Stimulated activated naive CD8-positive, alpha-beta T cell treated with anti-CD3 and anti-CD28 coated beads, Interleukin-15, Interleukin-2, amounts not matched to agents 100 U/mL and 50 U/mL, for 24 hours (primary cell): ENCODE measurements at places on chromosomes 1 and 21.

- DNase-seq, result no peak
Observed at GRCh38 chr1:68801440-68801839, 304.6 kb upstream of the DEPDC1 start.

- DNase-seq, result peak; percentile 78
Observed at GRCh38 chr1:109397581-109398342, at the start of gene SORT1. Gene SORT1 (minus strand): TSS chr1:109397918. CDS start chr1:109397892, 26 bp downstream.

DNA sequence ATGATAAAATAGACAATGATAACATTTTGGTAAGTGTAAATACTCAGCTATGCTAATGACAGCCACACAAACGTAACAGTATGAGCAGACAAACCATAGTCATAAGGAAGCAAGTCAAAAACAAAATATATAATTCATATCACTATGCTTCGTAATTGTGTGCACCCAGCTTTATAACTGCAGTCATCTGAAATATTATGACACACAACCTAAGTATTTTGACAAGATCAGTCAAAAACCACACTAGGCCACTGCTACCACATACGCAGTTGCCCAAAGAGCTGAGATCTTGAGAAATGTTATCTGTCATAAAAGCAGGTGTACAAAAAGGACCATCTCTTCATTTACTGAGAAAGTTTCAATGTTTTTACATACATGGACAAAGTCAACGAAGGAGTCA is 26.0 kb downstream of the RNASEL start:
- DNase-seq, result no peak

DNA sequence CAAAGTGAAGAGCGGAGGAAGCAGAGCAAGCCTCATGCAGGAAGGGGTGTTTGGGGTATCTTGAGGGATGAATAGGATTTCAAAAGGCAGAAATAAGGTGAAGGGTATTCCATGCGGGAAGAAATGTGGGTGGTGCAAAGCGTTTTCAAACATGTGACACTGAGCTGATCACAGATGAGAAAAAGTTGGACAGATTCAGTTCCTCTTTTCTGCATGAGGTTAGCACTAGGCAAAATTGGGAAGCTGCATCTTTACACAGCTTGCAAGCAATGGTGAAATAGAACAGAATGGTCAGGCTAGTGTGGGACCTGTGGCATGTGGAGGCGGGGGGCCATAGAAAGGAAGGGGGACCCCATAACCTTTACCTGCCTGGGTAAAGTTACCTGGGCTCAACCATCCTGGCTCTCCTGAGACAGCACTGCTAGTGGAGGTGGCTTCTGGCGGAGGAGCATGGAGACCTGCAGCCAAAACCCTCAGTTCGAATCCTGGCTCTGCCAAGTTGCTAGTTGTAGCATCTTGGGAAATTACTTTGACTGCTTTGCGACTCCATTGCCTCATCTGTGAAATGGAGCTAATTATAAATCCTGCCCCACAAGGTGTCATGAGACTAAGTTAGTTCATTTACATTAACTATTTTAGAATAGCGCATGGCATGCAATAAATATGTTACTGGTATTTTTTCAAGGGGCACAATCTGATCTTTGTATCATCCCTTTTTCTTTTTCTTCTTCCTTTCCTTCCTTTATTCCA is 16.4 kb downstream of the KCNA10 start:
- DNase-seq, result no peak

- peak; percentile 26 for DNase-seq
Observed at GRCh38 chr1:232880354-232880753, 70.1 kb upstream of the NTPCR start.

GRCh38 chr1:32242341-32242851 is 4.6 kb upstream of the FAM167B start:
- no peak for DNase-seq

DNA sequence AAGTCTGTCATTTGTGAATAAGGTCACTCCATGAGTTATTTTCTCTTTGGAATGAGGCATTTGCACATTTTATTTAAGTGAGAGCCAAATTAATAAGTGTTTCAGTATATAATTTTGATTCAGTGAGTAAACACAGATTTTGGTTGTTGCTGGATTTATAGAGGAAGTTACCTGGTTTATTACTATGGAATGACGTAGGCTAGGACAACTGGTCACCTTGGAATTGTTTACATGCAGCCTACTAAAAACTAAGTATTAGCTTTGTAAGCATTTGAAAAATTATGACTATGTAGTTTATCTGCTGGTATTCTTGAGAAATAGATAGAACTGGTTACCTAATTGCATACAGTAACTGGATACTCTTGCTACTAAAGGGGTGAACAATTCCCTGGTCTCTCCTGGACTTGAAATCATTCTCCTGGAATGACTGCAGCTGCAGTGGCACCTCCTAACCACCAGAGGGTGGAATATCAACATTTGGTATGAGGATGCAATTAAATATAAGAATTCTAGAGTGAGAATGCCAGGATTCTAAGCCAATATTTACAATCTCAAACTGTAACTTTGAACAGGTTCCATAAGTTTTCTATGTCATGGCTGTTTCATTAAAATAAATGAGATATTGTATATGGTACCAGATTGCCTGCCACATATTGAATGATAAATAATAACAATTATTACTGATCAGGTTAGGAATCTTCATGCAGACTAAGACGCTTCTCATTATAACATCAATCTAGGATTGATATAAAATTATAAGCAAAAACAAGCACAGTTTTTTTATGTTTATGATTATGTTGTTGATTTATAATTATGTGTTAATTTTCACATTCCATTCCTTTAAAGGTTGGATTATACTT is 3.5 kb upstream of the KRTAP27-1 start:
- DNase-seq, result peak; percentile 23

DNA sequence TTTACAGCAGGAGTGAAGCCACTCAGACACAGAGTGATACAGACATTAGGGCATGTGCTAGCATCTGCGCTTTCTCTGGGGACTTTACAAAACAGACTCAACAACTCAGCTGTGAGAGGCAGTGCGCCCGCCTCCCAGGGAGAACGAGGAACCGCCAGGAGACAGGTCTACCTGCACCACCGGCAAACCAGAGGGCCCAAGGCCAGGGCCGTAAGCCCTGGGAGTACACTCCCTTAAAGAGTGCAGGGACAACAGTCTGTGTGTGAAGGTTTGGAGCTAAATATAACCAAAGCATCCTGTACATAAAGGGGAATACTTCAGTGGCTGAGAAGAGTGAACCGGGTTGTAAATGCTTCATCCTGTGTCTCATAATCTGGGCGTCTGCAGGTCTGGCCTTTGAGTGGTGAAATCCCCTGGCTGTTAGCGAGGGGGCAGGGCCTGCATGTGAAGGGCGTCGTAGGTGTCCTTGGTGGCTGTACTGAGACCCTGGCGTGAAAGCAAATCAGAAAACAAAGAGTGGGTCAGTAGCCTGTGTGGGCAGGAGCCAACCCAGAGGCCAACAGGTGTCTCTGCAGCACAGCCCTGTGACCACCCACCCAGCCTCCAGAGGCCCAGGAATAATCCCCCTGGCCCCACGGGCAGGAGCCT is 86.9 kb downstream of the CD247 start:
- DNase-seq, result no peak

- no peak for DNase-seq
Observed at GRCh38 chr21:15283789-15284188, 219.0 kb upstream of the NRIP1 start.

GRCh38 chr1:208423526-208423925 is 179.3 kb upstream of the PLXNA2 start:
- DNase-seq, result no peak
